ENCODE measurements at places on chromosomes 3 and 15.

DNA sequence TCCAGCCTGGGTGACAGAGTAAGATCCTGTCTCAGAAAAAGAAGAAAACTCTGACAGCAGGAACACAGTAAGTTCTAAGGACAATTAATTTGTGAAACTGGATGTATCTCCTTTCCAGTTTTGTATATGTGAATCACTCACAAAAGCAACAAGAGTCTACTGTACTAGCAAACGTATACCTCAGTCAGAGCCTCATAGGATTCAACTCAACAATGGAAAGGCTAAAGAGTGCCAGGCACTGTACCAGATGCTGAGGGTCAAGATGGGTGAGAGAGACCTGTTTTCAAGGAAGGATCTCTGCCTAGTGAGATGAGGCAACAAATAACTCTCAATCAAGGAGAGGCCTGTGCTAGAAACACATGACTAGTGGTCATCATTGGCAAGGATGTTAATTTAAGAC is 14.9 kb downstream of the TBL1XR1 start:
- no peak for DNase-seq

DNA sequence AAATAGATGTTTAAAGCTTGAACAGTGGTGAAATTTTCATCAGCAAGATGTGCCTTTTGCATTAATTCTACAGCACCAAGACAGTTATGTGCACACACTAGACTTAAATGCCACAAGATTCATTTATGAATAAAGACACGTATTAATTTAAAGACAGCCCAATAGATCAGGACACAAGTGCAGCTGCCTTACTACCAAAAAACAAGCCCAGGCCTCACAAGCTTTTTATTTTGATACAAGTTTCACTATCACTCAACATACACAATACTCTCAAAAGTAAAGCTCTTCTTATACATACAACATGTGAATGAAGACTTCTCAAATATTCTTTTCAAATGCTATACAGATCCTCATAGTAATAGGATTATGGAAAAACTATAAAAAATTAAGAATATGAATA is 2.4 kb downstream of the ACAP2 start:
- DNase-seq: no peak

DNA sequence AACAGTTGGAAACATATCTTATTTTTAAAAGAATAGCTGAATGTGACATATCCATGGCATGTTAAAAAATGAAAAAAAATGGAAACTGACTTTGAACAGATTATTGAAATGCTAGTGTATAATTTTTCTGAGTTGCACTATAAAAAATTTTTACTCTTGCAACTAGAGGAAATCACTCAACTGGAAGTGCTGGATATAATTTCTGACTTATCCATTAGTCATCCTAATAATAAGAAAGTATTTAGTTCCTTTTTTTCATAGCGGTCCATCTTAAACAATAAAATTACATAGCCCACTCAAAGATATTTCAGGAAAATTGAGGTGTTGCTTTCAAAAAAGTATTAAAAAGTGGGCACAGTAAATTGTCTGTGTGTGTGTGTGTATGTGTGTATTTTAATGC is 80.7 kb downstream of the MBNL1 start:
- DNase-seq: no peak

DNA sequence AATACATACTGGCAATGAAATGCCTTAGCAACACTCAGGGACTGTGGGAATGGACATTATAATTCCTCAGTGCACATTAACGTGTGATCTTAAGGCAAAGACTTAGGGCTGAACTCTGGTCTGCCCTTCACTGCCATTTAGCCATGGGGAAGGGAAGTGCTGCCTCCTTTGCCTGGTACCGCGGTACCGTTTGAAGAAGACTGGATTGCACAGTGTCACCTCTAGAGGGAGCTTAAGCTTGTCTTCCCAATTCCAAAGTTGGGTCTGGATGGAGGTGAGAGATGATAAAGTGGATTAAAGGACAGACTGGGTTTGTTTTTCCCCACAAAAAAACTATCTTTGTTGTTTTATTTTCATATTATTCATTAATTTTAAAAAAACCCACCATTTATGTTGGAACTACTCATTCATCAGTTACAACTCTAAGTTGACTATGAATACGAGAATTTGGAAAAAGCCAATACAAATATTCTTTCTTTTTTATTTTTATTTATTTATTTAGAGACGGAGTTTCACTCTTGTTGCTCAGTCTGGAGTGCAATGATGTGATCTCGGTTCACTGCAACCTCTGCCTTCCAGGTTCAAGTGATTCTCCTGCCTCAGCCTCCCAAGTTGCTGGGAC is 60.0 kb upstream of the SYN2 start:
- DNase-seq: peak; percentile 70

Measured in HCT116 (cell line).